Right lung (tissue), 10 donors: ENCODE measurements at places on chromosomes 7 and 10. TPM values are rescaled to one million over a fixed set of nuclear protein-coding genes. Genes with fewer than 3 reads are reported as not detected.

DNA sequence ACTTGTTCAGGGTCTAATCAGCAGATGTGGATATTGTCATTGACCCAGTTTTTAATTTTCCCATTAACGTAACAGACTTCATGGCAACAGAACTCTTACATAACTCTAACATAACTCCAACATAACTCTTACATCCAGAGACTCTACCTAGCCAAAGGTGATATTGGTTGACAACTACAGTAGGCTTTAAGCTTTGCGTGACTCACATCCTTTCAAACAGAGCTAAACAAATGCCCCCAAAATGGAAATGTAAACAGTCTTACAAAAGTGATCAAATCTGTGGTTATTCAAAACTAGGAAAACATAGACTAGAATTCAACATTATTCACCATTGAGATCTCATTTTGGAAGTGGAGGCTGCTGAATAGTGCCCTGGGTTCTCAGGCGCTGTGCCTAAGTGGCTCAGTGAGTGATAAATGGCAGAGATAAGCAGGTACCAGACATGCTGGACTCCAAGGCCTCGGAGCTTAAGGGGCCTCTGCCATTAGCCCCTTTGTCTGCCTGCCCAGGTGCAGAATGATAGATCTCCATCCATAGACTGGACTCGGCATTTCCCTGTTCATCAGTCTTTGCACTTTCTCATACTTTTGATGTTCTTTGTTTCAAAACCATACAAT is 34.3 kb upstream of the BTBD16 start:
- no peak for DNase-seq

- DNase-seq, result no peak
Observed at GRCh38 chr10:101741938-101742337, 34.0 kb downstream of the FGF8 start.

GRCh38 chr10:49363309-49364031 is 32.4 kb downstream of the DRGX start:
- DNase-seq, result no peak

GRCh38 chr7:23894892-23895569 is 185.0 kb downstream of the STK31 start:
- DNase-seq, result no peak

DNA sequence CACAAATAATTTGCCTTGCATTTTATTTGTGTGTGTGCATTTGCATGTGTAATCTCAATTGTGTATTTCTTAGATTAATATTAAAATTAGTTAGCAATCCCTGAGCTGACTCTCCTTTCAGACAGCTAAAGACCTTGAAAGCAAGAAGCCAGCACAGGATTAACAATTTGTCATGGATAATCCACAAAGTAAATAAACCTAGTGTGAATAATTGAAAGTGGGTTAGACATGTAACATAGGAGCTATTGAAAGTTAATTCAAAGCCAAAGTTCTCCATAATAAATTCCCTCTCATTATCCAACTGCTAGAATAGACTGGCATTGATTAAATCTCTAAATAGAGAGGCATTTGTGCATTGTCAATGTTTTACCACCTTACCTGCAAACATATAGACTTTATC is 326.1 kb downstream of the PLXDC2 start:
- DNase-seq, result no peak

GRCh38 chr7:21640105-21640504 is 97.3 kb downstream of the DNAH11 start:
- no peak for DNase-seq

GRCh38 chr10:86712317-86712707 is 44.0 kb downstream of the LDB3 start:
- no peak for DNase-seq

DNA sequence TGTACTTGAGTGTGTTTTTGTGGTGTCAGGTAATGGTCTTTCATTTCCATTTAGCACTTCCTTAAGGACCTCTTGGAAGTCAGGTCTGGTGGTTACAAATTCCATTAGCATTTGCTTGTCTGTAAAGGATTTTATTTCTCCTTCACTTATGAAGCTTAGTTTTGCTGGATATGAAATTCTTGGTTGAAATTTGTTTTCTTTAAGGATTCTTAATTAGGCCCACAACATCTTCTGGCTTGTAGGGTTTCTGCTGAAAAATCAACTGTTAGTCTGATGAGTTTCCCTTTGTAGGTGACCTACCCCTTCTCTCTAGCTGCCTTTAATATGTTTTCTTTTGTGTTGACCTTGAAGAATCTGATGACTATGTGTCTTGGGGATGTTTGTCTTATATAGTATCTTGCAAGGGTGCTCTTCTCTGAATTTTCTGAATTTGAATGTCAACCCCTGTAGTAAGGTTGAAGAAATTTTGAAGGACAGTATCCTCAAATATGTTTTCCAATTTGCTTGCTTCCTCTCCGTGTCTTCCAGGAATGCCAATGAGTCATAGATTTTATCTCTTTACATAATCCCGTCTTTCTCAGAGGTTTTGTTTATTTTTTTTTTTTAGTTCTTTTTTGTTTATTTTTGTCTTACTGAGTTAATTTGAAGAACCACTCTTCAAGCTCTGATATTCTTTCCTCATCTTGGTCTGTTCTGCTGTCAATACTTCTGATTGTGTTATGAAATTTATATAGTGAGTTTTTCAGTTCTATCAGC is 70.2 kb downstream of the SLC39A12 start:
- DNase-seq, result no peak

- no peak for DNase-seq
Observed at GRCh38 chr7:142799437-142799835, 28.7 kb downstream of the PRSS2 start.

- no peak for DNase-seq
Observed at GRCh38 chr10:24427678-24428409, 218.9 kb downstream of the KIAA1217 start.

DNA sequence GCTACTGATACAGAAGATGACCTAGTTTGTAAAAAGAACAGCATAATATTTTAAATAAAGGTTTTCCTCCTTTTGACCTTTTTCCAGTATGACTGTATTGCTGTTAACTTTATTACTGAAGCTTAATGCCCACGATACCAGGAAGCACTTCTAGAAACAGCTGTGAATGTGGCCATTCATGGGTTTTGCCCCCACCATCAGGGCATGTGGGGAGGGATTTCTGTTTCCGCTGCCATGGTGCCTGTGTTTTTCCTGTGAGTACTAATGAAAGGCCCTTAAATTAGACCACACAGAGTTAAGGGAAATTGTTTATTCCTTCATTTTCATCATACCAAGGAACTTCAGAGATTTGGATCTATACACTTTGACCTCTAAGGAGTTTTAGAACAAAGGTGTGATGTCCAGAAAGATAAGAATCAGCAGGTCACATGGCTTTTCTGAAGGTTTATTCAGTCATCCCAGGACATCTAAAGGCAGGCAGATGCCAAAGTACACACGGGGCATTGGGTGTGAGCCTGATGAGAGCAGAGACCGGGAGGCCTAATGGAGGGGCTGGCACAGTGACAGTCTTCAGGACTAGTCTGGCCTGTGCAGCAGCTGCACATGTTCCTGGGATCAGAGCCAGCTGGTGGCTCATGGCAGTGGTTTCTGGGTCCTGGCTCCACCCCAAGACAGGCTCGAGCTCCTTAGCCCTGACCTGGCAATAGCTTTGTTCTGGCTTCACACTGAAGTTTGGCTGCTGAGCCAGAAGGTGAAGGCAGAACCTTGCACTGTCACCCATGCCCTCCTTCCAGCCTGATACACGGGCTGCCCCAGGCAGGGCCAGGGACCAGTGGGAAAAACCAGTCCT is 190.9 kb downstream of the REEP3 start:
- peak; percentile 78 for DNase-seq

- DNase-seq, result no peak
Observed at GRCh38 chr7:141990011-141990725, 5.5 kb upstream of the MGAM start.

The MKX gene
- 0.90 TPM for polyA plus RNA-seq

DNA sequence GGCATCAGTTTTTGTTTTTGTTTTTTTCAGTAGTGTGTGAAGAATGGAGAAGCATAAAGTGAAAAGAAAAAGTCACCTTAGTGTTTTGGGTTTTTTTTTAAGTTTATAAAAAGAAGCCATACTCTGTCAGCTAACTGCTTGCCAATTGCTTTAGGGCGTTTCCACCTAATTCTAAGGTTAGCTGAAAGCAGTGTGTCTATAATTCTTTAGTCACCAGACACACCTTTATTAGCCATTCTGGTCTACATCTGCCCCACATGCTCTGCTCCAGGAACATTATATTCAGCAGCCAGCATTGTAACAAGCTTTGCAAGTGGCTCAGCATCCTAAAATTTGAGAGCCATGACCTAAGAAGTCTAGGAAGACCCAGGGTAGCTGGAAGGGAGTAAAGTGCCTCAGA is 14.1 kb upstream of the SLC16A12 start:
- DNase-seq, result no peak

The USP6NL gene
- 22.1 TPM for polyA plus RNA-seq

GRCh38 chr10:7706534-7707073 is 3.5 kb downstream of the ITIH2 start:
- no peak for DNase-seq

- no peak for DNase-seq
Observed at GRCh38 chr10:34294137-34294536, 521.0 kb downstream of the PARD3 start.

The SFXN2 gene
- 17.1 TPM for polyA plus RNA-seq

GRCh38 chr10:64477791-64478190 is 956.6 kb downstream of the REEP3 start:
- DNase-seq, result no peak

The SLC29A3 gene
- 7.4 TPM for polyA plus RNA-seq

GRCh38 chr10:3220853-3221252 is 48.3 kb upstream of the PITRM1 start:
- DNase-seq, result no peak

- DNase-seq, result no peak
Observed at GRCh38 chr10:97689559-97690020, 2.5 kb upstream of the AVPI1 start.

The MALRD1 gene
- polyA plus RNA-seq, result 3.4 TPM

- DNase-seq, result no peak
Observed at GRCh38 chr7:7210475-7211237, 28.3 kb downstream of the C1GALT1 start.

GRCh38 chr7:44727158-44727936 is 21.3 kb upstream of the ZMIZ2 start:
- DNase-seq, result no peak

GRCh38 chr10:94902080-94902479 is 36.4 kb upstream of the CYP2C9 start:
- DNase-seq, result no peak

The CYP2W1 gene
- polyA plus RNA-seq, result 5.4 TPM

DNA sequence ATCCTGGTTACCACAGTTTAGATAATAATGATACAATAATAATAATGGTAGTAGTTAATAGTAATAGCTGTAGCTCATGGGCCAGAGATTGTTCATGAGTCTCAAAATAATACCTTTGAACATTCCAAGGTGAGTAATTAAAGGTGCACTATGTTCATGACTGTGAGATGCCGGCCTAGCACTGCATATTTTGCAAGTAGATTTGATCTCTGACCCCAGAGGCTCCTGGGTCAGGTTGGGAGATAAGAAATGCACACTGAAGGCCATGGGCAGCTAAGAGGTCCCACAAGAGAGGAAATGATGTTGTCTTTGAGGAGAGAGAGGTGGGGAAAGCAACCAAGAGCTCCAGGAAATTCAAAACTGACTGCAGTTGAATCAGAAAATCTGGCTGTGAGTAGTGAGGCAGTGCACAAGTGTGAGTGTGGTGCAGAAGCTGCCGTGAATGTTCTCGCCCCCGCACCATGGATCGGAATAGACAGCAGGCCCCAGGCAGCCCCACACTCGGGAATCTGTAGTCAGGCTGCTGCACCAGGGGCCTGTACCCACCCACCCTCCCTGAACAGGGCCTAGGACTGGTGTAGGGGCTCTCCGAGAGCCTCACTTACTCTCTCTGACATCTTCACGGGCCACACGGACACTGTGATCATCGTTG is 11.9 kb downstream of the CPXM2 start:
- DNase-seq, result no peak

DNA sequence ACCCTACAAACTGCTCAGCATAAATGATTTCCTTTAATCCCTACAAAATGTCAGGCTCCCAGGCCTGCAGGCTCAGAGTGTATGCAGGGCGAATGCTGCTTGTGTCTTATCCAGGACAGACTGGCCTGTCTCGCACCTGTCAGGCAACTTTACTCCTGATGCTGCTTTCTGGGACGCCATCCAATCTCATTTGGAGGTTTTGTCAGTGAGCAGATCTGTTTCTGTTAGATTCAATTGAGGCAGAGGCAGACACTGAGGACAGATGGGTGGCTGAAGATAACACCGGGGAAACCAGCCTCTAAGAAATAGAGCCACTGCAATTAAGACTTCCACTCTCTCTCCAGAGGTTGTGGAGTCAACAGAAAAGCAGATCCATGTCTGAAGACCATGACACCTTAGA is 115.6 kb downstream of the DPP6 start:
- DNase-seq, result no peak

- DNase-seq, result no peak
Observed at GRCh38 chr10:62651341-62651740, 153.2 kb upstream of the ADO start.

The FOXP2 gene
- polyA plus RNA-seq, result 67.7 TPM

GRCh38 chr10:68895041-68895440 is 6.1 kb upstream of the DDX50 start:
- DNase-seq, result no peak

The COL1A2 gene
- 1,095 TPM for polyA plus RNA-seq
